ENCODE measurements at places on chromosomes 11 and 22. TPM values are rescaled to one million over a fixed set of nuclear protein-coding genes. Genes with fewer than 3 reads are reported as not detected.

GRCh38 chr11:115313224-115313838 lies 190.9 kb downstream of the CADM1 start:
- no peak for DNase-seq

DNA sequence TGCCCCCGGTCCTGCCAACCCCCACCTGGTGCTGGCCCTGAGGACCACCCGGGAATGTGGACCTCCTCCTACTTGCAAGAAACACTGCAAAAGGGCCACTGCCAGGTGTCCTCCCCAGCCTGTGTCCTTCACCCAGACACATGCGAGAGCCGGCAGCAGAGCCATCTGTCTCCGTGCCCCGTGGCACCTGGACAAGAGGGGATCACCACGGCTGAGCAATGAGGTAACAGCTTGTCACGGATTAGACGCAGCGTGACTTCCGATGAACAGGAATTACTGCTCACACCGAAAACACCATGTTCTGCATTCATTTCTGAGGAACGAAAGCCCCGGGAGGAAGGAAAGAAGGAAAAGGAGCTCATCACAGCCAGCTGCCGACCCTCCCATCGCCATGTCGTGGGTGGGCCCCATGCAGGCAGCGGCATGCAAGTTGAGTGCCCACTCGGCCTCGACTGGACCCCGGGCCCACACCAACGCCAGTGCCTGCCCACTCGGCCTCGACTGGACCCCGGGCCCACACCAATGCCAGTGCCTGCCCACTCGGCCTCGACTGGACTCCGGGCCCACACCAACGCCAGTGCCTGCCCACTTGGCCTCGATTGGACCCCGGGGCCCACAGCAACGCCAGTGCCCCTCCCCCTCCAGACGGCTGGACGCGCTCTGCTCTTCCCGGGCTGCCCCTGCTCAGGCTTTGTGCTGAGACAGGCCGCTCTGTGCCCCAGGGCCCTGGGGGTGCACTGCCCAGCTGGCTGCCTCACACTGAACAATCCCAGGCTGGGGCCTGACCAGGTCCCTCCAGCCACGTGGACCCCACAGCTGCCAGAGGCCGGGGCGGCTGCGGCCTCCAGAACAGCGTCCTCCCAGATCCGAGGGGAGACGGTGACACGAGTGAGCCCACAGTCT lies 22.0 kb downstream of the CHID1 start:
- no peak for DNase-seq

DNA sequence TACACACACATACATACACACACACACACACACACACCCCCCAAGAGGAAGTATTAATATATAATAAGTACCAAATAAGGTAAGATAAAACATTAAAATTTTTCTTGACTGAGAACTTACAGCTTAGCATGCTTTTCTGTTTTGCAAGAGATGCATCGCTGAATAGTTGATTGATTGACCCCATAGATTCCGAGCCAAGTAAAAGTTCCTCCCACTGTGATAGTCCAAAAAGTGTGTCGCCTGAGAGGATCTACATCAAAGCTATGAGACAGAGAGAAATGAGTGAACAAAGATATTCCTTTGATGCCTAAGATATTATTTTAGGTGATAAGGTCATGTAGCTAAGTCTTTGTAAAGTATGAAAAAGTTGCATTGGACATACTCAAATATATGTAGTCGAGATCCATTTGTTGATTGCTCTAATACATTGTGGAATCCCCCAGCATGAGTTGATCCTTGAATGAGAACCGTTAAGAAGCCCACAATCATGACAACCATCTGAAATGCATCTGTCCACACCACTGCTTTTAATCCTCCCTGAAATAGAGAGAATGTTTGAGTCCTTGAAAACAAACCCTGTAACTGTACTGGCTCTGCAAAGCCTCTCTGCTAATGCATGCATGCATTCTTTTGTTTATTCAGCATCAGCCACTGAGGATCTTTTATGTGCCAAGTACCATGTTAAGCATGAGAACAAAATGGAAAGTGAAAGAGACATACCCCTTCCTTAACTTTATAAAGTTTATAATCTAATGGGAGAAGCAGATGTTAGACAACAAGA lies 18.3 kb downstream of the SLC5A12 start:
- DNase-seq, result no peak

GRCh38 chr11:65445604-65446445 lies 23.2 kb downstream of the NEAT1 start:
- DNase-seq, result no peak

DNA sequence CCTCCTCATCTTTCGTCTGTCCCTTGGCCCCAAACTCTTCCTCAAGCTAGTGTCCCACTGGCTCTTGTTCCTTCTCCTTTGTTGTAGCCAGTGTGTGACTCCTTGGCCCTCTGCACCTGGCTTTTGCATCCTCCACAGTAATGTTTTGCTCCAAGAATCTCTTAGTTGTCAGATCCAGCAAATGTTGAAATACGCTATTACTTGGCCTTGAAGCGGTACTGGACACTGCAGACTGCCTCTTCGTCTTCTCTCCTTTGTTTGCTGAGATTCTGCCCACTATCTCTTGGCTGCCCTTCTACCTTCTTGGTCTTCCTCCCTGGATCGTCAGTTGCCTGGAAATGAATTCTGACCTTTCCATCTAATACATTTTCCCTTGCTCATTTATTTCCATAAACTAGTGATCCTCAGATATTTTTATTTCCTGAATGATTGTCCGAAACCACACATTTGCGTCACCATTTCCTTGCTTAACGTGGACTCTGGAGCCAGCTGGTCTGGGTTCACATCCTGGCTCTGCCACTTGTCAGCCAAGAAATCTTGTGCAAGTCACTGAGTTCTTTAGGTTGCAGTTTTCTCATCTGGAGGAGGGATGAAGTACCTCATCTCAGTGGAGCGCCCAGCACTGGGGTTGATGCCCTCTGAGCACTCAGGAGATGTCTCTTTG lies 113.6 kb downstream of the LDLRAD3 start:
- DNase-seq, result no peak

- no peak for DNase-seq
Observed at GRCh38 chr22:25232301-25232700, 12.9 kb downstream of the CRYBB2 start.

DNA sequence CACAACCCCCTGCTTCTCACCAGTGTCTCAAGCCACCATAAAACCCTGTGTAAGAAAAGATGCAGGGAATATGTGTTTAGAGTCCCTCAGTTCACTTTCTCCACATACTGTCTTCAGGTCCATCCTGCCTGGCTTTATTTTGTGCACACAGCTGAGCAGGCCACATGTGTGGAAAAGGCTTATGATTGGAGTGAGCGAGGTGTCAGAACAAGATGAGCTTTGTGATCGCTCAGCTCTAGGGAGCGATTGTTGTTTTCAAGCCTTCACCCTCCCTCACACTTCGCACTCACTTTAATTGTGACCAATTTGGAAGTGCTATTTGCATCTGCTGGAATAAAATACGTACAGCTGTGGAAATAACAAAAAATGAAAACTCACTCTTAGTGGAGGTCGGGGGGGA lies 931.1 kb upstream of the TENM4 start:
- DNase-seq, result no peak

Gene RAB3IL1
- not detected for polyA plus RNA-seq

Data from CD4-positive, alpha-beta memory T cell (primary cell).